IgD-negative memory B cell (primary cell): ENCODE measurements at places on chromosomes 2 and 18. TPM values are rescaled to one million over a fixed set of nuclear protein-coding genes. Genes with fewer than 3 reads are reported as not detected.

Gene CHRNA1
- polyA plus RNA-seq, result 0.40 TPM

Gene NTSR2
- not detected for polyA plus RNA-seq

Gene TOGARAM2
- 0.28 TPM for polyA plus RNA-seq

Gene HSBP1L1
- polyA plus RNA-seq, result 10.9 TPM

Gene ZNF519
- polyA plus RNA-seq, result 7.3 TPM

Gene CUL3
- 31.8 TPM for polyA plus RNA-seq
